ENCODE measurements at places on chromosomes 11 and 22.

DNA sequence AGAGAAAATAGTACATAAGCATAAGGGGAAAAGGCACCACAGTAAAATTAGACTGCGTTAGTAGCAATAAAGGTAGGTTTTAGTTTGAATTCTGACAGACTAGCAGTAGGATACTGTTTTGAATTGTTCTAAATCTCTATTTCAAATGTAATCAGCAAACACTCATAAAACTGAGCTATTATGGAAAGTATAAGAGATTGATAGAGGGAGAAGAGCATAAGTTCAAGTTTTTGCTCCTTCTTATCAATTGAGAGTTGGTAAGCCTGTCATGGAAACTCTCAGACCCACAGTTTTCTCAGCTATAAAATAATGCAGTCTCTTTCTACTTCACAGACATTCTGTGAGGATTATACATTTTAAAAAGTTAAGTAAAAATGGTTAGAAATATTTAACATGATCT lies 840.2 kb upstream of the CNTN5 start:
- H3K4me1 ChIP-seq: no peaks in the 10 kb centered on the region
- H3K27ac ChIP-seq: no peak overlapping the region
- H3K4me3 ChIP-seq: no peak overlapping the region
- no peaks in the 10 kb centered on the region for H3K27me3 ChIP-seq
- H3K36me3 ChIP-seq: no peaks in the 10 kb centered on the region

DNA sequence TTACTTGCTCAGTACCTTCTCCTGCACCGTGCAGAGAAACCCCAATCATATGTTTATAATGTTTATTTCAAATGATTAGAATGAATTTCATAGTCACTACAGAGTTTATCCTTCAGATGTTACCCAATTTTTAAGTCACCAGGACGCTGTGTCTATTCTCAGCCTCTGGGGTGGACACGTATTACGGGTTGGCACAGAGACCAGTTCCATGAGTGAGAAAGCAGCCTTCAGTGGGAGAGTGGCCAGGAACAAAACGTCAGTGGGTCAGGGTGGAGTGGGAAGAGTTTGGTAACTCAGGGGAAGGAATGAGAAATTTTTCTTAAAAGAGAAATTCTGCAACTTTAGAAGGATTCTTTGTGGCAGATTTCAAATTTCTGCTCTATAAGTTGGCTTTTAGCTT lies 77.1 kb upstream of the MTMR2 start:
- H3K27ac ChIP-seq: no peak overlapping the region
- no peak overlapping the region for H3K4me3 ChIP-seq
- H3K36me3 ChIP-seq: no peaks in the 10 kb centered on the region
- H3K4me1 ChIP-seq: no peaks in the 10 kb centered on the region
- no peak for DNase-seq

DNA sequence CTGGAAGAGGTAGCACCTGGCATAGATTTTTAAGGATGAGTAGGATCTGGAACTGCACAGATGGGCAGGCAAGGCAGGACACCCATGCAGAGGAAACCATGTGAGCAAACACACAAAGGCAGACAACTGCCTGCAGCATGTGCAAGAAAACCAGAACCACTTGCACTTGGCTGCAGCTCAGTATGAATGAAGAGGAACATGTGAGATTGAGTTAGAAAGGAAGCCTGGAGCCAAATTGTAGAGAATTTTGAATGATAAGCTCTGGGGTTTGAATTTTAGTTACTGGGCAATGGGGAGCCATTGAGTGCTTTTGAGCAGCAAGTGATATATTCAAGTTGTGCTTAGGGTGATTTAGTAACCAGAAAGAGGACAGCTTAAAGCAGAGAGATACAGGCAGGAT lies 583.4 kb downstream of the SOX6 start:
- no peaks in the 10 kb centered on the region for H3K4me1 ChIP-seq
- no peaks in the 10 kb centered on the region for H3K36me3 ChIP-seq

GRCh38 chr11:43905813-43906241 lies 25.2 kb downstream of the ALKBH3 start:
- no peak overlapping the region for H3K27ac ChIP-seq
- no peaks in the 10 kb centered on the region for H3K4me1 ChIP-seq
- no peak overlapping the region for H3K4me3 ChIP-seq
- peaks cover 19% of the 10 kb centered on the region for H3K36me3 ChIP-seq

DNA sequence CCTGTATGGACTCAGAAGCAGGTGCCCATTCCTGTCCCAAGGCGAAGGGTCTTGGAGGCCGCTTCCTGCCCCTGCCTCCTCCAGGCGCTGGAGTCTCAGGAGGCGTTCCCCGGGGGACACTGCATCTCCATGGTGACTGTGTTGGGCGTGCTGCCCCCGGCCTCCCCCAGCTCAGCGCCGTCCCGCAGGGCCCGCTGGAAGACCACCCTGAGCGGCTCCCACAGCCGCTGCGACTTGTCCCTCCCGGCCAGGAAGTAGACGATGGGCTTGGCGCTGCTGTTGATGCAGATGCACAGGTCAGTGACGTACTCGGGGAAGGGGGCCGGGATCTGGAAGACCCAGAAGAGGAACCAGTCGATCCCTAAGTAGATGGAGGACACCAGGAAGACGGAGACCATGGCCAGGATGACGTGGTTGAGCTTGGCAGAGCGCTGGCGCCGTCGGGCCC lies 7.8 kb downstream of the MRGPRF start:
- H3K27ac ChIP-seq: no peak overlapping the region
- H3K4me3 ChIP-seq: no peak overlapping the region
- H3K4me1 ChIP-seq: no peaks in the 10 kb centered on the region
- no peak for DNase-seq
- H3K27me3 ChIP-seq: no peaks in the 10 kb centered on the region
- no peaks in the 10 kb centered on the region for H3K36me3 ChIP-seq

DNA sequence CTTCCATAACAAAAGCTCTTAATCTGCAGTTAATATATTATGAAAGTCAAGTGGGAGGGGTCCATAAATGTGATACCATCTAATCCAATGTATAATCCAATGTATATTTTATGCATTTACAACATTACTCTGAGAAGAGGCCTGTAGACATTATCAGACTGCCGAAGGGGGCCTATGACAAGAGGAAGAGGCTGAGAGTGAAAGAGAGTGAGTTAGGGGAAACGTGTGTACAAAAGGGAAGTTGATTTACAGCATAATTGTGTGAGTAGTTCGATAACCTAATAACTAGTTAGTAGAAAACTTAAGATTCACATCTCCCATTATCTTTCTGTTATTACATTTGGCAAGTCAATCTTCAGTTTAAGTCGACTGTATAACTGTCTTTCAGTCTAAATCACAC lies 86.6 kb downstream of the DDX10 start:
- no peak overlapping the region for H3K27ac ChIP-seq
- DNase-seq: no peak
- no peaks in the 10 kb centered on the region for H3K4me1 ChIP-seq
- H3K4me3 ChIP-seq: no peak overlapping the region

DNA sequence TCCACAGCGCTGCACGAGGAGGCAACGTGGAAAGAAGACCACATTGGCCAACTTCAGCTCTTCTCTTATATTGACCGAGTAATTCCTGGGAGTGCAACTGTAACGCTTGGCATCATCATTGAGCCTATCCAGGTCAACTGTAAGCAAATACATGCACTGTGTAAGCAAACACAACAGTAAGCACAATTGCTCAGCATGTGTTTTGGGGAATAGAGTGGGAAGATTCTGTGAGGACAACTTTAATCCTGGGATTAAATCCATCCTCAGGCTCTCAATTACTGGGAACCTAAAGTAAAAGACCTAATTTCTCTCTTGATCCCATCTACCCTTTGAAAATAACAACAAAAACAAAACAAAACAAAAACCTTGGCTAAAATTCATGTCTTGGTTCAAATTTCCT lies 109.5 kb upstream of the DDI1 start:
- no peak overlapping the region for H3K4me3 ChIP-seq
- no peak overlapping the region for H3K27ac ChIP-seq
- H3K27me3 ChIP-seq: no peaks in the 10 kb centered on the region
- no peaks in the 10 kb centered on the region for H3K4me1 ChIP-seq
- no peaks in the 10 kb centered on the region for H3K36me3 ChIP-seq
- no peak for DNase-seq

GRCh38 chr22:33697640-33698039 lies 222.6 kb downstream of the LARGE1 start:
- no peak overlapping the region for H3K27ac ChIP-seq
- no peak overlapping the region for H3K4me3 ChIP-seq
- H3K36me3 ChIP-seq: no peaks in the 10 kb centered on the region
- no peaks in the 10 kb centered on the region for H3K4me1 ChIP-seq
- no peaks in the 10 kb centered on the region for H3K27me3 ChIP-seq

- no peak overlapping the region for H3K27ac ChIP-seq
- DNase-seq: no peak
- H3K27me3 ChIP-seq: no peaks in the 10 kb centered on the region
- H3K4me3 ChIP-seq: no peak overlapping the region
- H3K36me3 ChIP-seq: no peaks in the 10 kb centered on the region
Observed at GRCh38 chr11:29844701-29845379, 172.0 kb downstream of the KCNA4 start.

GRCh38 chr22:46951973-46952372 lies 189.5 kb downstream of the TBC1D22A start:
- H3K4me3 ChIP-seq: no peak overlapping the region
- H3K27ac ChIP-seq: no peak overlapping the region
- no peak for DNase-seq
- peaks cover 4% of the 10 kb centered on the region for H3K36me3 ChIP-seq
- no peaks in the 10 kb centered on the region for H3K27me3 ChIP-seq
- no peaks in the 10 kb centered on the region for H3K4me1 ChIP-seq

DNA sequence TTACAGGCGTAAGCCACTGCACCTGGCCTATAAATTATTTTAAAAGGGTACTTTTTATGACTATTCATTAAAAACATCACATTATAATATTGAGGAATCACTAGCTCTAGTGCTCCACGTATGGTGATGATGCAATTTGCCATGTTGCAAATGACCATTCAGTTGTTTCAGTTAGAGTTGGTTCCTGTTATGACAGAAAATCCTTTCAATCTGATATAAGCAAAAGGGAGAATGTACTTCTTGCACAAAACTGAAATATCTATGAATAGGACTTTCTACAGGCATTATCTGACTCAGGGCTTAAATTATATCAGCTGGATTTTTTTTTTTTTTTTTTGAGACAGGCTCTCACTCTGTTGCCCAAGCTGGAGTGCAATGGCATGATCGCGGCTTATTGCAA lies 45.6 kb upstream of the RRM1 start:
- DNase-seq: no peak
- H3K27ac ChIP-seq: no peak overlapping the region
- H3K4me1 ChIP-seq: no peaks in the 10 kb centered on the region
- no peak overlapping the region for H3K4me3 ChIP-seq
- H3K36me3 ChIP-seq: no peaks in the 10 kb centered on the region
- H3K27me3 ChIP-seq: no peaks in the 10 kb centered on the region

GRCh38 chr11:62017878-62018655 lies 50.6 kb upstream of the FTH1 start:
- no peaks in the 10 kb centered on the region for H3K4me1 ChIP-seq
- no peak overlapping the region for H3K4me3 ChIP-seq
- H3K36me3 ChIP-seq: no peaks in the 10 kb centered on the region
- no peak overlapping the region for H3K27ac ChIP-seq

GRCh38 chr11:63713766-63714165 lies 32.5 kb downstream of the RTN3 start:
- DNase-seq: no peak
- no peak overlapping the region for H3K4me3 ChIP-seq
- no peaks in the 10 kb centered on the region for H3K4me1 ChIP-seq

GRCh38 chr11:61357233-61357893 lies 4.3 kb downstream of the CYB561A3 start:
- H3K4me3 ChIP-seq: no peak overlapping the region
- H3K27me3 ChIP-seq: no peaks in the 10 kb centered on the region
- H3K36me3 ChIP-seq: peaks cover 8% of the 10 kb centered on the region
- no peak for DNase-seq

DNA sequence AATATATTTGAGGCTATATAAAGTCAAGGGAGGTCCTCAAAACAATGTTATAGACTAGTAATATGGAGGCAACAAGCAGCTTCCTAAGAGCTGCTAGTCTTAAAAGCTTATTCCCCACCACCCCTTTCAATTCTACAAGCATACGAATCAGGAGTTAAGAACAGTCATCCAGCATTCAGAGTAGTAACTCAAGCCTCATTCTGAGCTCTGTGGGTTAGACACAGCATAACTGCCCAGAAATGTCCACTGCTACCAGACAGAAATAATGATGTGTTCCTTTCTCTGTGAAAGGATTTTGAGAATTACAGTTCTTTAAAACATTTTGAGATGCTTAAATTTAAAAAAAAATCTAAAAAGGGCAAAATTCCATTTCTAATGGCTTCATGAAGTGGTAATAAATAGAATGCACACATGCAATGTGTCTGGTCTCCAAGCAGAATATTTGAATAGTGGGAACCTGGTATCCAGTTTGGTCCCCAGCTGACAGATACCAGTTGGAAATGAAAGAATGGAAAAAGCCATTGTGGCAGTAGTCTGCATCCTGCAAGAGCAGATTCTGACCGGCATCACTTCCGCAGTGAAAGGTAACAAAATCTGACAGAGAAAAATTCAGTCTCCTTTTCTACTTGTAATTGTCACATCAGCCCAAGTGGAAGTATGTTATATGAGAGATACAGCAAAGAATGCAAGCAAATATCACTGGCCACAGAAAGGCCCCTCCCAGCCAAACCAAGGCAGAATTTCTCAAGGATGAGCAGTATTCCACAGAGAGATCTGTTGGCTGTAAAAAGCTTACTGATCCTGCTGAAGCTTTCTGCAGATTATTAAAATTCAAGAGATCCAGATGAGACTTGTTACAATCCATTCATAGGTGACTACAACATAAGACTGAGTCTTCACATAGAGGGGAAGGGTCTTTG lies 310.8 kb upstream of the PITPNB start:
- H3K4me3 ChIP-seq: no peak overlapping the region
- no peak overlapping the region for H3K27ac ChIP-seq
- no peak for DNase-seq
- no peaks in the 10 kb centered on the region for H3K4me1 ChIP-seq
- H3K27me3 ChIP-seq: no peaks in the 10 kb centered on the region

- no peak overlapping the region for H3K27ac ChIP-seq
- no peak for DNase-seq
- H3K36me3 ChIP-seq: no peaks in the 10 kb centered on the region
- H3K4me3 ChIP-seq: no peak overlapping the region
Observed at GRCh38 chr11:13140028-13140870, 131.1 kb downstream of the RASSF10 start.

GRCh38 chr22:50098052-50098451 lies 8.2 kb downstream of the MOV10L1 start:
- H3K27me3 ChIP-seq: no peaks in the 10 kb centered on the region
- no peak overlapping the region for H3K4me3 ChIP-seq
- no peak overlapping the region for H3K27ac ChIP-seq
- H3K36me3 ChIP-seq: no peaks in the 10 kb centered on the region
- H3K4me1 ChIP-seq: no peaks in the 10 kb centered on the region
- no peak for DNase-seq

GRCh38 chr11:73321604-73322381 lies 13.7 kb downstream of the ARHGEF17 start:
- no peak overlapping the region for H3K27ac ChIP-seq
- no peaks in the 10 kb centered on the region for H3K4me1 ChIP-seq
- H3K4me3 ChIP-seq: no peak overlapping the region
- no peaks in the 10 kb centered on the region for H3K27me3 ChIP-seq
- H3K36me3 ChIP-seq: no peaks in the 10 kb centered on the region

DNA sequence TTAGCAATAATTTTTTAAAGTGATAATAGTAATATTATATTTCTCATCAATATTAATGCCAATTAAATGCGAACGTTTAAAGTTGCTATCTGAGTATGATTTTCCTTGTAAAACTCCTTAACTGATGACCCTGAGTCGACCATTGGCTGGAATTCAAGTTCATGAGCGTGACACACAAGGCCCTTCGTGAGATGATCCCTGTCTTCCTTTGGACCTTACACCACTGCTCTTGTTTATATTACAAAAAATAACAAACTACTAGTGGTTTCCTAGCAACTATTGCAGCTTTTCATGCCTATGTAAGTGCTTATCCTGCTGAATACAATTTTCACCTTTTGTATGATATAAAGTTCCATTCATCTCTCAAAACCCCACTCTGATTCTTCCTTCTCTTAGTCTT lies 752.9 kb downstream of the CNTN5 start:
- no peaks in the 10 kb centered on the region for H3K4me1 ChIP-seq
- H3K27ac ChIP-seq: no peak overlapping the region
- H3K4me3 ChIP-seq: no peak overlapping the region
- H3K27me3 ChIP-seq: no peaks in the 10 kb centered on the region
